ENCODE measurements at places on chromosomes 3 and 15. TPM values are rescaled to one million over a fixed set of nuclear protein-coding genes. Genes with fewer than 3 reads are reported as not detected.

The ACOX2 gene
- total RNA-seq: 10.2 TPM

The SCAANT1 gene
- not detected for total RNA-seq

The RUBCN gene
- total RNA-seq: 13.4 TPM

The ITIH1 gene
- not detected for total RNA-seq

The ZNF385D gene
- 0.75 TPM for total RNA-seq

The SIAH2 gene
- 25.7 TPM for total RNA-seq

The MUC20 gene
- total RNA-seq: 0.22 TPM

The LSM3 gene
- 8.0 TPM for total RNA-seq

The CHRM5 gene
- total RNA-seq: 0.75 TPM

The SLITRK3 gene
- under 0.01 TPM for total RNA-seq

The CX3CR1 gene
- not detected for total RNA-seq

The MTFMT gene
- total RNA-seq: 30.3 TPM

The PLSCR4 gene
- 18.1 TPM for total RNA-seq

The MESP2 gene
- total RNA-seq: 0.75 TPM

The SKOR1 gene
- 0.12 TPM for total RNA-seq

The GOLGA8Q gene
- total RNA-seq: 2.2 TPM

The ZPLD1 gene
- total RNA-seq: 0.62 TPM

The ZIC1 gene
- not detected for total RNA-seq

The RFTN1 gene
- total RNA-seq: 31.4 TPM

The EXD1 gene
- 0.11 TPM for total RNA-seq

The ARNT2 gene
- total RNA-seq: 3.7 TPM

The AADACL2 gene
- total RNA-seq: not detected

The CHDH gene
- 0.44 TPM for total RNA-seq

The MAGEL2 gene
- total RNA-seq: under 0.01 TPM

Measured in uterine smooth muscle cell (primary cell).